ENCODE measurements at places on chromosomes 1 and 21. TPM values are rescaled to one million over a fixed set of nuclear protein-coding genes. Genes with fewer than 3 reads are reported as not detected.

GRCh38 chr1:220344745-220345144, 72.5 kb upstream of the RAB3GAP2 start:
- DNase-seq: no peak

DNA sequence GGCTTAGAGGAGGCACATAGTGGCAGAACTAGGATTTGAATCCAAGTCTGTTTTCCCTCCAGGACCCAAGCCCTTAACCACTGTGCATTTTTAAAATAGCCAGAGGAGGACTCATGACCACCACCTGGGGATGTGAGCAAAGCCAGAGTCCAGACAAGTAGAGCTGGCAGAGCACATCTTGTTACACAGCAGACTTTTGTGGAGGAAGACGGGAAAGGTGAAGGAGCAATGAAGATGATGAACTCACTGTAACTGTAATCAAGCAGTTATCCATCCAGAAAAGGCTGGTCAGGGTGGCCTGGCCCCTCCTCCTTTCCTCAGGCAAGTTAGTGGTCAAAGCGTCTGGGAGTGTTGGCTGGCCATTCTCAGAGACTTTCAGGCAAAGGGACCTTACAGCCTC, 50.9 kb downstream of the SLC44A3 start:
- DNase-seq: no peak

The SIPA1L2 gene
- 24.6 TPM for total RNA-seq

GRCh38 chr1:18793164-18793563, 66.3 kb downstream of the TAS1R2 start:
- no peak for DNase-seq

DNA sequence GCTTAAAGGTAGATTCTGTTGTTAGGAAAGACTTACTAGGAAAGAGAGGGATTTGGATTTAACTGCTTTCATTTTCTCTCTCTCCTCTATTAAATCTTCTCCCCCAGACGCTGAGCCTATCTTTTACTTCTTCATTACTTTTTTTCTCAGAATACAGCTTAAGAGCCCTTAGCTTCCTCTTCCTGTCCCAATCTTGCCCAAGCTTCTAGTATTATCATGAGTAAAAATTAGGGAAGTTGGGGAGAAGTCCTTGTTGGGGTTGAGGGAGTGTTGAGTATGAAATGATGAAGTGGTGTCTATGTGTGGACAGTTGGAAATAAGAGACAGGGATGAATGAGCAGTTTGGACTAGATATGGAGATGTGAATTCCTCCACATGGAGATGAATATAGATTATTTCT, 35.0 kb downstream of the ACP6 start:
- peak; percentile 41 for DNase-seq

DNA sequence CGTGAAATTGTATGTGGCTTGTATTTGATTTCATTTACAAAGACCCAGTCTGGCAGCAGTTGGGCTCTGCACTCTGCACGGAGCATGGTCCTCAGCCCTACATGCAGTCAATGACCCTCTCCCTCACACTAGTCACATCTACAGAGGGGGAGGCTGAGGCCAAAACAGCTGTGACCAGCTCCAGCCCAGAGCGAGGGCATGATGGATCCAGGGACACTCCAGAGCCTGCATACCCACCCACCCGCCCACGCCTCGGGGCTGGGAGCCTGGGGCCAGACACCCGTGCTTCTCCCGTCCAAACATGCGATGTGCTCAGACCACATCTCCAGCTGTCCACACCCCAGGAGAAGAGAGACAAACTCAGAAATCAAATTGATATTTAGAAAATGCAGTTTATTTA, 14.0 kb upstream of the PRDM16 start:
- no peak for DNase-seq

DNA sequence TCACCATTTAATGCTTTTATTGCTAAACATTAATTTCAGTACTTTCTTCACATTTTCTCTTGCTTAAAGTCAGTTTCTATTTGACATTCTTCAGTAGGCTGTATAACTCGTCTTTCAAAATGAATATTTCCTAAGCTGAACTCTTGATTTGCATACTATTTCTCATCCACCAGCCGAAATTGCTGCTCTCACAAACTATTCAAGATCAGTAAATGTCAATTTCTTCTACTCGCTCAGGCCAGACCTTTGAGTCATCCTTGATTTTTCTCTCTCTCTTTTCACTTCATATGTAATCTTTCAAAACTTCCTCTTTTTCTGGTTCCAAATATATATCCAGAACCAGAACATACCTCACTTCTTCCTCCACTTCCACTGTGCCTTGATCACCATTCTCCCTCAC, 990.0 kb downstream of the KCNT2 start:
- DNase-seq: no peak

The RSPO1 gene
- 0.09 TPM for total RNA-seq

The DIRAS3 gene
- total RNA-seq: 3.5 TPM

All from muscle of leg (tissue), 16 donors.